Inflammatory macrophage (primary cell): ENCODE measurements at places on chromosomes 4 and X.

GRCh38 chrX:136779346-136779781, 1.4 kb downstream of the ARHGEF6 start:
- peak; percentile 69 for DNase-seq

GRCh38 chr4:2745981-2746806, 9.9 kb downstream of the TNIP2 start:
- DNase-seq = peak; percentile 98

GRCh38 chr4:151418385-151418784, 9.4 kb downstream of the FHIP1A start:
- DNase-seq = no peak

DNA sequence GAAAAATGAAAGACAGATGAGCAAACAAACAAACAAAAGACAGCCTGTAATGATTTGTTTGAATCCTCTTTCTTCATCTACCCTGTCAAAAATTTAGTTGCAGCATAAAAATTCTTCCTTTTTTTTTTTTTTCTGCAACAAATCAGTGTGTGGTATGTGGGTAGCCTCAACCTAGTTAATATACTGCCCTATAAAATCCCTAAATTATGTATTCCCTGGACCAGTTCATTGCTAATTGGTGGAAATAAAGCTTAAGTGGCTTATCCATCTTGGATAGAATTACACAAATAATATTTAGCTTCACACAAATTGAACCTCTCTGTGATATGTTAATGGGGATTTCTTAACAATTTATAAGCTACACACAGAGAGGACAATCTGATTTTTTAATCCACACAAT, 208.4 kb downstream of the NDST4 start:
- no peak for DNase-seq
